Sciatic nerve (tissue), 2 donors: ENCODE measurements at places on chromosomes 4 and X. TPM values are rescaled to one million over a fixed set of nuclear protein-coding genes. Genes with fewer than 3 reads are reported as not detected.

TBC1D8B gene
- total RNA-seq = 12.2 TPM

MAGEB18 gene
- not detected for total RNA-seq

BBS12 gene
- total RNA-seq = 4.2 TPM

SPANXA2 gene
- not detected for total RNA-seq

SLC49A3 gene
- total RNA-seq = 11.4 TPM

LIMCH1 gene
- 195 TPM for total RNA-seq

FGFR3 gene
- total RNA-seq = 5.4 TPM

PLP1 gene
- total RNA-seq = 637 TPM

TMEM47 gene
- 20.7 TPM for total RNA-seq

- no peak for DNase-seq
Measured at GRCh38 chr4:23171976-23172375, 479.2 kb downstream of the GBA3 start.

GRCh38 chr4:147736458-147736857, 4.6 kb downstream of the ARHGAP10 start:
- DNase-seq = no peak

DNA sequence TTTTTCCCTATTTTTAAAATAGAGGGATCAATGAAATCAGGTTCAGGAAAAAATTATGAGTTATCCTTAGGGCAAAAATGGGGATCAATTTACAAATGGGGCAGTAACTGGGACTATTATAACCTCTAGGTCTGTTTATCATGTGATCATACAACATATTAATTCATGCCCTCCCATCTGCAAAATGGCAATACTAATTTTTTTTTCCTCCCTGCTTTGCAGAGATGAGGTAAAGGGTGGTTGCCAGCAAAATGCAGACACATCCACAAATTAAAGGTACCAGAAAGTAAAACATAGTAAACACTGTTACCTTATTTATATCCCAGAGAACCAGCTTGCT, 467 bp downstream of the HSD17B11 start:
- DNase-seq = no peak

DNA sequence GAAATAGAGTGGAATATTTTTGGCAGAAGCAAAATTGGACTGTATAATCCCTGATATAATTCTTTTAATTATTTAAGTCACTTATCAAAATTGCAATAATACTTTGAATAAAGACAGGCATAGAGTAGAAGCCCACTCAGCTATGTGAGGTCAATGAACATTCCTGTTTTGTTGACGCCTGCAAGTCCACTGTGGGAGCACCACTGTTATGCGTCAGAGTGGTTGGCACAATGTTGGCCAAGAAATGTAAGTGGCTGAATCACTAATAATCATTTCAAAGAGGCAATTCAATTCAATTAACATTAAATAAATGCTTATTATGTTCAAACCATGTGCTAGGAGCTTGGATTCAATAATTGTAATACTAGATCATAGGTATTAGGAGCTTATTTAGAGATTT, 221.0 kb downstream of the SPCS3 start:
- DNase-seq = no peak

DNA sequence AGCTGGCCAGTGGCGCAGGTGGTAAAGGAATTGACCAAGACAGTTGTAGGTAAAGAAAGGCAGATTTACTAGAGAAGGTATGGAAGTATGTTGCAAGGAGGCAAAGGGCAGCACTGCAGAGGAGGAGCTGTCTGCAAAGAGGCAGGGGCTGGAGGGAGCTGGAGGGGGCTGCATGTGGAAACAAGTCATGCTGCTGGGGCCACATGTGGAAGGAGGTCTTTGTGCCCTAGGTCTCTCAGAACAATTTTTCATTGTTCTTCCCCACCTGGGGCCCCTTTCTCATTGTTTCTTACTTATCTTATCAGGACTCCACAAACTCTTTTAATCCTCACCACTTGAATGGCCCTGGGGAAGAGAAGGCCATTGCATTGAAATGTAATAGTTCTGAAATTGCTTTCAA, 144.8 kb upstream of the PLAC1 start:
- no peak for DNase-seq

- no peak for DNase-seq
Measured at GRCh38 chrX:29496636-29497180, 718.7 kb upstream of the MAGEB2 start.

DNA sequence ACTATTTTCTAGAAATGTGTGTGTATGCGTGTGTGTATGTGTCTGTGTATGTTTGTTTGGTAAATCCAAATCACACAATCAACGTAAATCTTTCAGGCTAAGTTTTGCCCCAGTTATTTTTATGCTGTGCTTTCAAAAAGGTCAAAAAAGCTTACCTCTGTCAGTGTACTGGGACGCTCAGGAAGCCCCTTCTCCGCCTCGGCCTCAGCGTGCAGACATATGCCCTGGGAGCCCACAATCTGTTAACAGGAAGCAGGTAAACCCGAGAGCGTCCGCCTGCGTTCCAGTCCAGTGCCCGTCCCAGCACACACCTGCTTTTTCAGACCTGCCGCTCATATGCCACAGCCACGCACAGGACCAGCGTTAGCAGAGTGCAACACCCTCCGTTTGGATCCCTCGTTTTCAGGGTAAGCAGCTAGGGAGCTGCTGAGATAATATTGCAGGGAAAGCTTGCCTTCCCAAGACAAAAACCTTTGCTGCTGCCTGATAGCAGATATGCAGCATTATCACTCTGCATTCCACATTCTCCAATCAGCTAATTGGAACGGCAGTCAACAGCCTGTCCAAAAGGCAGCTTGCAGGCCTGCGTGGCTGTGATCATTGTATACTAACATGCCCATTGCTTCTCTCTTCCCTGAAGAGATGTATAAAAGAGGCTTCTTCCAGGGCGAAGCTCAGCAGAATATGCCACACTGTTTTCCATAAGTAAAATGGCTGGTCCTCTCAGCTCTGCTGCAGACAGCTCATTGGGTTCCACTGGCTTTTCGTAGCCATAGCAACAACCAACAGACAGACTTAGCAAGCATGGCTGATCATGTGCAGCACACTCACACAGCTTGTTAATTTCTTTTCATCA, at the start of gene SORBS2:
TSS of gene SORBS2 (minus strand) at position 686 of the 856 bp plus-strand sequence. CDS start 121,623 bp downstream, outside the sequence.
- no peak for DNase-seq

DNA sequence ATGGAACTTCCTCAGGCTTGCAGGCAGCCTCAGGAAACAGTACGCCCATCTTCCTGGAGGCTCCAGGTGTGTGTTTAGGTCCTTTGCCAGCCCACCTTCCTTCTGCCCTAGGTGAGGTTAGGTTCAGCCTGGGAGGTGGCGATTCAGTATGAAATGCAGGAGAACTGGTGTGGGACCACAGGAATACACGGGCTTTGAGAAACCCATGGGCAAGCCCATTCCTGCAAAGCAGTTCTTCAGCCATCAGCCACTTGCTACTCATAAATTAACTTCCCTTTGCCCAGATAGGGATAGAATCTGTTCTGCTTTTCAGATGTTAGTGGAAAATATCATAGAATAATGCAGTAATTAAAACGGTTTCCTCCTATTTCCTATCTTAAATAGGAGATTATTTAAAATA, 32.2 kb downstream of the TBC1D14 start:
- no peak for DNase-seq

DNA sequence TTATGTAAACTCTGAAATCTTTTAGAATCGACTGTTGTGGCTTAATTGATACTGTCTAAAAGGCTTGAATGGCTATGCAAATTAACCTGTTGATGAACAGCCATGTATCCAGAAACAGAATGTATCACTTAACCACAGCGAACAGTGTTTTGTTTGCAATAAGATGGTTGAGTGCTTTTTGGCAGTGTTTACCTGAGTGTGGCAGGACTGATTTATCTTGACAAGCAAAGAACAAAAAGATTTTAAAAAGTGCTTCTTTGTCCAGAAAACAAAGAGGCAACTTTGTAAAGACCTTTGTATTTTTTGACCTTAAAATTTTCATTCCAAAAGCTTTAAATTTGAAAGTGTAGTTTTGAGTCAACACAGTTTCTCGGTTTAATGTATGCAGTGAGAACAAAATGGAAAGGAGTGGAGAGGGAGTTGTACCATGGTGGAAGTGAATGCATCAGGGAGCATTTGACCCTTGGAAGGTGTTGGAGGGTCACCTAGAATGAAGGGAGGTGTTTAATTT, 18.0 kb downstream of the ARHGAP10 start:
- DNase-seq = no peak

DNA sequence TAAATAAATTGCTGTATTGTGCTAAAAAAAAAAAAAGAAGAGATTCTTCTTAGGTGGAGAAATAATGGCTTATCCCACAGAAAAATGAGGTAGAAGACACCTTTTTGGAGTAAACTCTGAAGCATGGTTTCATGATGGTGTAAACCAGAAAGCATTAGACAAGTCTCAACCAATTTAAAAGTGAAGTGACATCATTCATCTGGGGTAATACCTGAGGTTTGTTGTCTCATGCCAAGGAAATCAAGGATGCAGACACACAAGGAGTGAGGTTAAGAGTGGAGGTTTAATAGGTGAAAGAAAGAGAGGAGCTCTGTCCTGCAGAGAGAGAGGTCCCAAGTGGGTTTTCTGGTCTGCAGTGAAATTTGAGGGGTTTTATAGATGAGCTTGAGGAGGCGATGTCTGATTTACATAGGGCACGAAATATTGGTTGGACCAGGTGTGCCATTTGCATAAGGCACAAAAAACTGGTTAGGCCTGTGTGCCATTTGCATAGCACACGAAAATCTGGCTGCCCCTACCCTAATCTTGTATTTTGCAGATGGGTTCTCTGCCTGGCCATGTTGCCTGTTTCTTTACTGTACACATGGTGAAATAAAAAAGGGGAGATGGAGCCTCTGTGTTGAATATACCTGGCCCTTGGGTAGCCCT, 25.0 kb upstream of the CWH43 start:
- no peak for DNase-seq

GRCh38 chr4:46196086-46196485, 72.2 kb upstream of the GABRG1 start:
- no peak for DNase-seq

GRCh38 chr4:113951263-113951662, 28.2 kb downstream of the ARSJ start:
- no peak for DNase-seq

DNA sequence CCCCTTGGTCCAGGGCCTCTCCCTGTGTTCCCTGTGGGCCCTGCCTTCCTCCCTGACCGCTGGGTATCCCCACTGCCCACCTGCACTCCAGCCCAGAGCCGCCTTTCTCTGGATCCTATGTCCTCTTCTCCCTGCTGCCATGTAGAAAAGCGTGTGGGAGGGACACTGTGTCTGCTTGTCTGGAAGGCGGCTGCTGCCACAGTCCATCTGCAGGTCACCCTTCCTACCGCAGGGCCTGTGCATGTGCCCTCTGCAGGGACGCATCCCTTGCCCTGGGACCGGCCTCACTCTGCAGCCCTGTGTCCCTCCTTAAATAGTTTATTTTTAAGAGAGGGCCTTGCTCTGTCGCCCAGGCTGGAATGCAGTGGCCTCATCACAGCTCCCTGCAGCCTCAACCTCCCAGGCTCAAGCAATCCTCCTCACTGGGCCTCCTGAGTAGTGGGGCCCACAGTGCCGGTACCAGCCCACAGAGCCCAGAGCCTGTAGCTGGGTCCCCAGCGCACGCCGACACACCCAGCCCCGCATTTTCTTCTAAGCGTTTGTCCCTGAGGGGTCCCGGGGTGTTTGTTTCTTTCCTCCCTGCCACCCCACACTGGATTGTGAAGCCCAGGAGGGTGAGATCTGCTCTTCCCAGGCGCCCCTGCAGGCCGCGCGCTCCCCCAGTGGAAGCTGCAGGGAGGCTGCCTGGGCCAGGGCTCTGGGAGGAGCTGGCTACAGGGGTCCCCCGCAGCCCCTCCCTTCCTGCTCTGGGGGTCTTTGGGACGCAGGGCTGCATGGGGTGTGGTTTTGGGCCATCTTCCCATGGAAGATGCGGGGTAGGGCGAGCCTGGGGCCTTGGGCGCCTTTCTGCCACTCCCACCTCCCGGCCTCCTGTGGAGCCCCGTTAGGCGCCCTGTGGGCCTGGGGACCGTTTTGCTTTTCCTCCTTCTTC, 12.8 kb upstream of the NAT8L start:
- no peak for DNase-seq
